ENCODE measurements at places on chromosomes 1 and 21.
A peak's percentile ranks its signal among the peaks of the same experiment; 100 is the strongest.

- DNase-seq, result no peak
These were observed 64.0 kb downstream of the PRDM2 start for GRCh38 chr1:13763991-13764390.

DNA sequence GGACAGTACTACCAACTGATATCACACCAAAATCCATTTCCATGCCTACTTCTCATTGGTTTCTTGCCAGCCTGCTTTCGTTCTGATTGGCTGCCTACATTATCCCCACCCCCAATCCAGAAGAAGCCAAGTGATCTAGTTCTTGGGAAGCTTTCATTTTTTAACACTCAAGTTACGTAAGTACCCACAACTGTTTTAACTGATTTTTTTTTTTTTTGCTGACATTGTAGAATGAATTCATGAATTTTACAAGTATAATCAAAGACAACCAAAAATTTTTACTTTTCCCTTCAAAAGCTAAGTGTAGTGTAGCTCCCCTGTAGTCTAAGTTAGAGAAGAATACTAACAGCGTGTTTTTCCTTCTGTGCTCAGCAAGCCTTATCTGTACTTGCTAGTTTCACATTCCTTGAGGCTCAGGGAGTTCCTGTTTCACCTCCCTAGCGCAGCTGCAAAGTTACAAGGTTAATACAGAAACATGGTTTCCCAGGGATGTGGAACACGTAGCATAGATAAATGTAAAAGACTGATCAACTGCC is at the start of gene SLC9C2:
Gene SLC9C2 (minus strand): TSS at position 17 of the 536 bp plus-strand sequence. CDS start 1,296 bp downstream, outside the sequence.
- no peak for DNase-seq

DNA sequence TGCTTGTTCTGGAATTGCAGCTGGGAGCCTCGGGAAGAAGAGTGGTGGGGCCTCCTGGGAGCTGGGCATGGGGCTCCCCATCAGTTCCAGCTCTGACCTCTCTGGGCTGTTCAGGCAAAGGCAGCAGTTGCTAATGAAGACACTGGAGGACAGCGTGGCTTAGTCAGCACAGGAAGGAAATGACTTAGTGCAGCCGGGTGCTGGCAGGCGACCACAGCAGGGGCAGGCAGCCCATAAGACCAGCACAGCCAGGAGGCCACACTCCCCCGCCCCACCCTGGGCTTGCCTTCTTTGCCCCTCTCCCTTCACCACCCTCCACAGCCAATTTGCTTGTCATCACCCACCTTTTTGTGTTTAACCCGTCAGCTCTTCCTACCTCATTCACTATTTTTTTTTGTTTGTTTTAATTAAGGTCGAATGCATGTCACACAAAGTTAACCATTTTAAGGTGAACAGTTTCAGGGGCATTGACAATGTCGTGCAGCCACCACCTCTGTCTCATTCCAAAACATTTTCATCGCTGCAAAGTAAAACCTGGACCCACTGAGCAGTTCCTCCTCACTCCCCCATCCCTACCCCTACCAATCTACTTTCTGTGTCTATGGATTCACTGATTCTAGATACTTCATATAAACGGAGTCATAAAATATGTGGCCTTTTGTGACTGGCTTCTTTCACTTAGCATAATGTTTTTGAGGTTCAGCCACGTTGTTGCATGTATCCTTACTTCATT is 10.9 kb downstream of the OLIG2 start:
- no peak for DNase-seq

DNA sequence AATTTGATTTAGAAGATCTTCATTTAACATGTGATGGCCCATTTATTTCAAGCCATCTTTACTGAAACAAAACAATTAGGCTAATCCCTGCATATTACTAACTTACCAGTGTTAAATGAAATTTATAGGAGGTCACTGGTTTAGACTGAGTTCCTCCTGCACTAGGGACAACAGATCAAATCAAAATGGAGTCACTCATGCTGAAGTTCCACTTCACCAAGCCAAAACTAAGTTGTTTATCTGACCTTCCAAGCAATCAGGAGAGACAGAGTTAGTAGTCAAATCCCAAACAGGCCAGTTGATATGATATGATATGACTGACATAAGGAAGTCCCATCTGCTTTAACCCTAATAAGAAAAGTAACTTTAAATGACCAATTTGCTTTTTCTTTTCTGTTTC is 4.8 kb downstream of the LYST start:
- DNase-seq, result no peak

- DNase-seq, result no peak
These were observed 29.8 kb upstream of the BMP8B start for GRCh38 chr1:39818482-39818881.

GRCh38 chr1:26820784-26821269 is 5.7 kb upstream of the ZDHHC18 start:
- no peak for DNase-seq

DNA sequence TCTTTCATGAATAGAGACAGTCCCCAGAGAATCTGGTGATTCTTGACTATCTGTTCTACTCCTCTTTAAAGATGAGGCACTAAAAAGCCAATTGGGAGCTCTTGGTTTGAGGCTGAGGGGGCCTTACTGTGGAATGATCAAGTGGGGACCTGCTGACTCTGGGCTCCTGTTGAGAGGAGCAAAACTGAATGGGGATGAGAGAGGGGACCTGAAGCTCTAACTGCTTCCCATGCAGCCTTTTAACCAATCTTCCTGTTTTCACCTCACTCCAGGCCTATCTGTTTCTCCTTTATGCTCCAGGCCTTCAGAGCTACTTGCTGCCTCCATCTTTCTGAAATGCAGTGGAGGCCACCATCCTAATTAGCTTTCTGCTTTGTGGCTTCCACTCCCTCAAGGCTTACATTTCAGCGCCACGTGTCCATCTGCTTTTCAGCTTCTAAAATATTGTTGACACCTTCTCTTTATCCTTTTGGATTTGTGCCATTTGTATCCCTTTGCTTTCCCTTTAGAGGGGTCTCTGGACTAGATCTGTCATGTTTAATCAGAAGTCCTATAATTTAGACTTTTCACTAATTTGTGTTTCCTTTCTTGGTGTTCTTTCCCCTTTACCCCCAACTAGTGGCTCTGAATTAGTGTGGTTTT is 145.7 kb downstream of the DHRS3 start:
- no peak for DNase-seq

- peak; percentile 85 for DNase-seq
These were observed 40.6 kb upstream of the CLIC4 start for GRCh38 chr1:24704411-24705259.

GRCh38 chr1:68116643-68117235 is 66.3 kb upstream of the DIRAS3 start:
- DNase-seq, result peak; percentile 59

DNA sequence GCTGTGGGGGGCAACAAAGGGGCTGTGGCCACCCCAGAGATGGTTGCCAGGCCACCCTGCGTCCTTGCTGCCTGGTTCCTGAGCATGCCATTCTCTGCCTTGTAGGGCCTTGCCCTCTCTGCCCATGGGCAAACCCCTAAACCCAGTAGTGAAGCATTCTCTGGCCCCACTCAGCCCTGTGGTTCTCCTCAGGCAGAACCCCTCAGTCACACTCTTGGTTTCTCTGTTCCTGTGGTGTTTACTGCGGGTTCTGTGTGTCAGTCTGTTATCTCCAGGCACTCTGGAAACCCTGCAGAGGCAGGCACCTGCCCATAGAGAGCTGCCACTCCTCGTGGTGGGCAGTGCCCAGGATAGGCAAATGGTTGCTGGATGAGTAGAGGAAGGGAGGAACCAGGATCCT is 41.1 kb upstream of the IL19 start:
- no peak for DNase-seq

DNA sequence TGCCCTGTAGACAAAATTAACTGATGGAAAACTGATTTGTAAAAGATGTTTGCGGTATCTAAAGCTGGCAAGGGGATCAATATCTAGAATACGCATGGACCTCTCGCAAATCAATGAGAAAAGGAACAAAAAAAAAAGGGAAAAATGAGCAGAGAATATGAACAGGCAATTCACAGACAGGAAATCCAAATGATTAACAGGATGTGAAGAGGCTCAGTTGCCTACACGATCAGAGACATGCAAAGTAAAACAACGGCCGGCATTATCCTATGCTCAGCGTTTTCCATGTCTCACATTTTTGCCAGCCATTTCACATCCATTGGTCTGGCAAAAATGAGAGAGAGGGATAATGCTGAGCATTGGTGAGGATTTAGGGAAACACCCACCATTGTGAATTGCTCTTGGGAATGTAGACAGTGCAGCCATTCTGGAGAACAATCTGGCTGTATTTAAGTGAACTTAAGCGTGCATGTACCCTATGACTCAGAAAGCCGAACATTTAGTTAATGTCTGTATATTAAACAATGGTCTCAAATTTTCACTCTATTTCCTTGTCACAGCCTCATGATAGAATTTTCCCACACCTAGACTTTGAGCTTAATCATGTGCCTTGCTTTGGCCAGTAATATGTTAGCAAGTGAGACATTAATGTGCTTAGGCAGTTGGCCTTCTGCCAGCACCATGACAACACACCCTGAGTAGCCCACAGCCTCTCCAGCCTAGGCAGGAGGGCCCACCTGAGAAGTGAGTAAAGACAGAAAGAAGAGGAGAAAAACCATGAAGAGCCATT is 61.0 kb upstream of the NBPF3 start:
- DNase-seq, result peak; percentile 72

DNA sequence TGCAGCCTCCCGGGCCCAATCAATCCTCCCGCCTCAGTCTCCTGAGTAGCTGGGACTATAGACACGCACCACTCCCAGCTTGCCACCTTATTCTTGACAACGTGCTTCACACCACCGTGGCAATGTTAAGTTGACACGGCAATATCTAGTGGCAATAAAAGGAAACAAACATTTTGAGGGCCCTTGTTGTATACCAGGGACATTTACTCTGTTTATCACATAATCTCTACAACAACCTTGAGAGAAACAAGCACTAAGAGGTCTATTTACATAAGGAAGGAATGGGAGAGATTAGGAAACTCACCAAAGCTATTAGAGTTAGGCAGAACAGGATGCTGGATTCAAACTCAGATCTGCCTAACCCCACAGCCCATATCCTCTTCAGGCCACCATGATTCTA is 3.1 kb downstream of the KLHDC8A start:
- DNase-seq, result no peak

- DNase-seq, result no peak
These were observed 3.9 kb downstream of the ELK4 start for GRCh38 chr1:205627956-205628355.

DNA sequence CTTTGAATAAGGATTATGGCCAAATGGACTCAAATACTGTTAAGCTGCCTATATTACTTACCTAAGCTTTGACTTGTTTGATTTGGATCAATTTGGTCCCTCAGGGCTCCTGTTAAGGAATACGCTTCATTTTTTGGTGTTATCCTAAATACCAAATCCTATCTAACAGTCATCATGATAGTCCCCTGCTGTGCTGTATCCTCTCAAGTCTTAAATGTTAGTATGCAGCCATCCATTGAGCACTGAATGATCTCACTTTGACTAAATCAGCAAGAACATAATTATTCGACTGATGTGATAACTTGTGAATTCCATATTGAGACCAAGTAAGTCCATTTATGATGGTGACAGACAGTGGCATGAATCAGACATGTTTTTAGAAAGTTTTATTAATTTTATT is 53.1 kb upstream of the ATF3 start:
- DNase-seq, result no peak

GRCh38 chr1:75725266-75725665 is 757 bp downstream of the ACADM start:
- no peak for DNase-seq

DNA sequence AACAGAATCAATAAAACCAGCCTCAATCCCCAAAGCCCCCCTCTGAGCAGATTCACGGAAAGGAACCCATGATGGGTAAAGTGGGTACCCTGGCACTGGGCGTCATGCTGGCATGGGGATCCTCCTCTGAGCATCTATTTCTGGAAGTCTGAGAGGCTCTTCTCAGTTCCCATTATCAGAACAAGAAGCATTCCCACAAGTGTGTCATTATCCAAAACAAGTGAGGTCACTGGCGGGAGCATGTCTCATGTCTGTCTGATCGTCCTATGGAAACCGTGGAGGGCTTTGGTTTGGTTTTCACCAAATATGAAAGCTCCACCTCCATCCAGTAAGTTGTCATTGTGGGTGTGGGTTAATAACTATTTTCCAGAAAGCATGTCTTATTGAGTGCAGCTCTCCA is 70.7 kb downstream of the PGM1 start:
- no peak for DNase-seq

DNA sequence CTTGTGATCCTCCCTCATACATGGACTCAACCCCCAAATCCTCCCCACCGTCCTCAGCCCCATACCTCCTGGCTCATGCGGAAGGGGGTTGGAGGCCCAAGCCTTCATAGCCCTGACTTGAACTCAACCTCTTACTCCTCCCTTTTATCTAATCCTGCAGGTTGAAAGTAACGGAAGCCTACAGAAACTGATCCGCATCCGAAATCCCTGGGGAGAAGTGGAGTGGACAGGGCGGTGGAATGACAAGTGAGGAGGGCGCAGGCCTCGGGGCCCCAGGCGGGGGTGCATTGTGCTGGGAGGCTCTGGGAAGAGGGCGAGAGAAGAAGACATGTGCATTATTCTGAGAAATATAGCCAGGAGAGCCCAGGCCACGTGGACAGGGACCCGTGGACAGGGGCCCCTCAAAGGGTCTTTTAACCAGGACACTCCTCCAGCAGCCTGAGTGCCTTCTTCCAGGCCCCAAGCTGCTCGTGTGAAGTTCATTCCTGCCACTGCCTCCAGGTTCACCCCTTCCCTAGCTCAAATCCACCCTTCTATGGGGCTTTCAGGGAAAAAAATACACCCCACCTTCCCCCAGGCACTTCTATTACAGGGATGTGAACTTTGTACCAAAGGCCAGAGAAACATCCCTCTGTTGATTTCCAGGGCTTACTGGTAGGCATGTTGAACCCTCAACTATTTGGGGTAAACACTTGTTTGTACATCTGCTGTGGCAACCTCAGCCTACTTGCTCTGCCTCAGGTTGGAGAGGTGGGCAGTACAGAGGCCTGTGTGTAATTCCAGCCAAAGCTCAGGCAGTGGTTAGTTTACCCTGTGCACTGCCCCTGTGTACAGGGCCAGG is 38.6 kb downstream of the CAPN2 start:
- DNase-seq, result no peak

GRCh38 chr1:45348020-45348419 is 7.8 kb upstream of the MUTYH start:
- DNase-seq, result no peak

GRCh38 chr1:33288976-33289857 is 31.7 kb downstream of the A3GALT2 start:
- DNase-seq, result no peak

DNA sequence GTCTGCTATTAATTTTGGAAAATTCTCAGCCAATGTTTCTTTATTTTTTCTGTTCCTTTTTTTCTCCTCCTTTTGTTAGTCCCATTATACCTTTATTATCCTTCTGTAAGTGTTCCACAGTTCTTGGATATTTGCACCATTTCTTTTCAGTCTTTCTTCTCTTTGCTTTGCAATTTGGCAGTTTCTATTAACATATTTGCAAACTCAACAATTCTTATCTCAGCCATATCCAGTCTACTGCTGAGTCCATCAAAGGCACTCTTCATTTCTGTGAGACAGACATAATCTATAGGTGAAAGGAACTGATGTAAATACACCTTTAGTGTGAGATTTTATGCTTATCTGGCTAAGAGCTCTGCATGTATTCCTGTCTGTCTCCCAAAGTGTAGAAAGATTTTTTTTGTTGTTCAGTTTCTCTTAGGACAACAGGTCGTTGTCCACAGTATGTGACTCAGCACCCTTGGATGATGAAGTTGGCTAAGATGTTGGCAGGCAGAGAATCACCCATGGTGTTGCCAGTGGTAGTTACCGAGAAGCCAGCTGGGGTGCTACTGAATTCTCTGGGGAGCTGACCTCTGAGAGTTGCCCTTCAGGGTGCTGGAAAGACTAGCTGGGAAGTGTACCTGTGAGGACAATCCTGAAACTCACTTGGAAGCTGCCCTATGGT is 38.4 kb downstream of the LEPR start:
- no peak for DNase-seq

Measured in NCI-H345 (cell line).